ENCODE measurements at places on chromosomes 5 and 9. TPM values are rescaled to one million over a fixed set of nuclear protein-coding genes. Genes with fewer than 3 reads are reported as not detected.

The FST gene
- 17.3 TPM for total RNA-seq

The SNCB gene
- 0.09 TPM for total RNA-seq

The GADD45G gene
- 0.47 TPM for total RNA-seq

The C5orf24 gene
- 49.0 TPM for total RNA-seq

The FOXD4L6 gene
- total RNA-seq: not detected

The FBXO10 gene
- 10.1 TPM for total RNA-seq

The SLCO6A1 gene
- not detected for total RNA-seq

The LRRC8A gene
- total RNA-seq: 120 TPM

The KCTD16 gene
- 0.27 TPM for total RNA-seq

The PCDHGA2 gene
- total RNA-seq: 0.90 TPM

The MYOT gene
- not detected for total RNA-seq

The CD274 gene
- 17.7 TPM for total RNA-seq

The MCC gene
- total RNA-seq: 74.6 TPM

The TTC23L gene
- not detected for total RNA-seq

The PCAT7 gene
- total RNA-seq: not detected

The C6 gene
- not detected for total RNA-seq

The FAF2 gene
- 36.1 TPM for total RNA-seq

The PCSK5 gene
- total RNA-seq: 10.7 TPM

The THBS4 gene
- total RNA-seq: under 0.01 TPM

The MARVELD2 gene
- 1.7 TPM for total RNA-seq

The SMIM33 gene
- total RNA-seq: not detected

The IL31RA gene
- 0.27 TPM for total RNA-seq

The BAAT gene
- under 0.01 TPM for total RNA-seq

The PCDHB12 gene
- 0.54 TPM for total RNA-seq

The FCN1 gene
- not detected for total RNA-seq

The SURF1 gene
- 19.9 TPM for total RNA-seq

The HMCN2 gene
- total RNA-seq: under 0.01 TPM

The TCF7 gene
- 0.09 TPM for total RNA-seq

The SPINK5 gene
- not detected for total RNA-seq

The PSMB7 gene
- total RNA-seq: 269 TPM

The TRMO gene
- 12.0 TPM for total RNA-seq

The FBXO4 gene
- total RNA-seq: 7.0 TPM

The AIF1L gene
- total RNA-seq: 27.6 TPM

The ANAPC2 gene
- total RNA-seq: 21.3 TPM

The GIN1 gene
- 4.2 TPM for total RNA-seq

The PCDHB2 gene
- total RNA-seq: 3.5 TPM

The ISCA1 gene
- total RNA-seq: 18.1 TPM

The AK8 gene
- total RNA-seq: 0.09 TPM

The SLC36A1 gene
- 2.6 TPM for total RNA-seq

The SMAD5 gene
- 36.0 TPM for total RNA-seq

The FBP1 gene
- total RNA-seq: 0.38 TPM

The PCDHGA9 gene
- 1.6 TPM for total RNA-seq

The RASGEF1C gene
- total RNA-seq: not detected

The SREK1 gene
- total RNA-seq: 94.4 TPM

The BASP1 gene
- total RNA-seq: 127 TPM

The C5orf58 gene
- total RNA-seq: not detected

The FIBCD1 gene
- 0.19 TPM for total RNA-seq

Data from endothelial cell of coronary artery (primary cell).